ENCODE measurements at places on chromosomes 1 and 21.

GRCh38 chr1:232868793-232869491, 63.7 kb downstream of the MAP10 start:
- DNase-seq, result peak; percentile 93

DNA sequence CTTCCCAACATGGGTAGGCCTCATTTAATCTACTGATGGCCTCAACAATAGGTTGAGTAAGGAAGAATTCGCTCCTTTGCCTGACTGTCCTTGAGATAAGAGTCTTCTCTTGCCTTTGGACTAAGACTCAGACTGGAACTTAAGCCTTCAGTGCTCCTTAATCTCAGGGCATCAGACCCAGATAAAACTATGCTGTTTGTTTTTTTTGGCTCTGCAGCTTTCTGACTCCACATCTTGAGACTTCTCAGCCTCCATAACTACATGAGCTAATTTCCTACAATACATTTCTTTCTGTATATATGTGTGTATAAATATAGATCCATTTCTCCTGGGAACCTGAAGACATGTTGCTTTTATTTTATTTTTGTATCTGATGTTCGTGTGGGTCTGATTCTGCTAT, 1470.7 kb upstream of the PRMT6 start:
- peak; percentile 3 for DNase-seq

DNA sequence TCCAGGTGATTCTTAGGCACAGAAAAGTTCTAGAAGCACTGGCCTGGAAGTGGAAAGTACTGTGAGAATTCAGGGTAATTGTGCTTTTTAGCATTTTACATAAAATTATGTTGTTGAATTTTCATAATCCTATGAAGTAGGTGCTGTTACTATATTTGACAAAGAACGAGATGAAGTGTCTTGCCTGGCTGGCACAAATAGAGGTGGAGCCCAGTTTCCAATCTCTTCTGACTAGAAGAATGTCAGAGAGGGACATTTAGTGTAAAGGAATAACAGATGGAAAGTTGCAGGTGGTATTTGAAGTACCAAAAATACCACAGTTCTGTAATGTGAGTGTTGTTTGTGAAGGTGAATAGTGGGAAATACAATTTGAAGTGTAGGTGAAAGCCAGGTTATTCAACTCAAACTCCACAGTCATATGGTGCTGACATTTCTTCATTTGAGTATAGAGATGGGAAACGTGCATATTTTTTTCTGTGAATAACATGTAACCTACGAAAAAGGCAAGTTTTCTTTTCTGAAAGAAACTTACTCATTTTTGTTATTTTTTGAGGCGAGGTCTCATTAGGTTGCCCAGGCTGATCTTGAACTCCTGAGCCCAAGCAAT, 3.5 kb upstream of the TMCO2 start:
- DNase-seq, result no peak

GRCh38 chr1:184276416-184276815, 110.4 kb upstream of the C1orf21 start:
- peak; percentile 6 for DNase-seq

GRCh38 chr21:37204580-37204979, 62.6 kb downstream of the VPS26C start:
- no peak for DNase-seq

GRCh38 chr1:62013264-62013663, 181.4 kb upstream of the L1TD1 start:
- DNase-seq, result no peak

GRCh38 chr1:113057006-113057405, 16.0 kb upstream of the LRIG2 start:
- no peak for DNase-seq

All from GM23248 (cell line).